ENCODE measurements at places on chromosomes 4 and X.

GRCh38 chr4:108940634-108941033 lies 177.8 kb upstream of the ETNPPL start:
- peak; percentile 70 for DNase-seq

- DNase-seq = no peak
Measured at GRCh38 chr4:150308824-150309472, 230.7 kb downstream of the DCLK2 start.

GRCh38 chrX:84144991-84145390 lies 43.0 kb downstream of the RPS6KA6 start:
- DNase-seq = no peak

DNA sequence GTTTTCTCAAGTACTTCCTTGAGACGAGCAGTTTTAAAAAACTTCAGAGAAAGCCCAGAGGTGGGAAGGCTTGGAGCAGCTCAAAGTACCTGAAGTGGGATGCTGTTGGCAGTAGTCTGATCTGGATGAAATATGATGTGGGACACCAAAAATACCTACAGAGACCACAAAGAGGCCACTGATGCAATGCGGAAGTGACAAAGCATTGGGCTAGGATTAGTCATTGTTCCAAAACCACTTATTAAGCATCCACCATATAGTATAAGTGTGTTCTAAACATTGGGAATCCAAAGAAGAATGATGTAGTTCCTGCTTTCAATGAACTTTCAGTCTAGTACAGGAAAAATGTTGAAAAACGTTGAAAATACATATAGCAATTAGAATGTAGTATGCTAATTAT lies 386.1 kb upstream of the CNKSR2 start:
- DNase-seq = no peak

GRCh38 chrX:42117318-42117717 lies 194.0 kb upstream of the CASK start:
- DNase-seq = no peak

GRCh38 chrX:111095974-111096895 lies at the start of gene PAK3:
TSS of gene PAK3 (plus strand) at chrX:111096191. CDS start at chrX:111123104, 26,913 bp downstream.
- peak; percentile 5 for DNase-seq

DNA sequence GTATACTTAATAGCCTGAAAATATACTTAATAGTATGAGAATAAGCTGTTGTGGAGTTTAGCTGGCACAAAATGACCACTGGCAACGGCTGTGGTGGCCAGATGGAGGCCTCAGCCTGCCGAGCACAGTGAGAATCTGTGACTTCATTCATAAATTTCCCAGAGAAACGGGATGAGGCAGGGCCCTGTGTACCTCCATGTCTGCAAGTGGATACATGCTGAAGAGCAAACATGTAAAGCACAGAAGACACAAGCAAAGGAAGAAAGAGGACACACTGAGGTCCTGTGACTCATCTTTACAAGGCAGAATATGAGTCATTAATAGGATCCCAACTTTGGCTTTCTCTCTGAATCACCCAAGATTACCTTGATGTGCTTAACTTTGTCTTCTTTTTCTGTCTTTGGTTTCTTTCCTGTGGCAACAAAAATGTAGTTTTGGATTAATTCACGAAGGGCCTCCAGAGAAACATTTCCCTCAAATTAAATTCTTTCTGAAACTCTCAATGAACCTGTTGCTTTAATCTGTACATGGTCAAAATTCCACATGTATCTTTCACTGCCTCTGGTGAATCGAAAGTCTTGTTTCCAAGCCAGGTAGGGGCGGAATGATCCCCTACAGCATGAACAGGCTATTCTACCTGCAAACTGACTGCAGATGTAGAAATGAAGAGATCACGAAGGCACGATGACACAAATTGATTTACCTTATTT lies 56.4 kb downstream of the IRF2 start:
- no peak for DNase-seq

DNA sequence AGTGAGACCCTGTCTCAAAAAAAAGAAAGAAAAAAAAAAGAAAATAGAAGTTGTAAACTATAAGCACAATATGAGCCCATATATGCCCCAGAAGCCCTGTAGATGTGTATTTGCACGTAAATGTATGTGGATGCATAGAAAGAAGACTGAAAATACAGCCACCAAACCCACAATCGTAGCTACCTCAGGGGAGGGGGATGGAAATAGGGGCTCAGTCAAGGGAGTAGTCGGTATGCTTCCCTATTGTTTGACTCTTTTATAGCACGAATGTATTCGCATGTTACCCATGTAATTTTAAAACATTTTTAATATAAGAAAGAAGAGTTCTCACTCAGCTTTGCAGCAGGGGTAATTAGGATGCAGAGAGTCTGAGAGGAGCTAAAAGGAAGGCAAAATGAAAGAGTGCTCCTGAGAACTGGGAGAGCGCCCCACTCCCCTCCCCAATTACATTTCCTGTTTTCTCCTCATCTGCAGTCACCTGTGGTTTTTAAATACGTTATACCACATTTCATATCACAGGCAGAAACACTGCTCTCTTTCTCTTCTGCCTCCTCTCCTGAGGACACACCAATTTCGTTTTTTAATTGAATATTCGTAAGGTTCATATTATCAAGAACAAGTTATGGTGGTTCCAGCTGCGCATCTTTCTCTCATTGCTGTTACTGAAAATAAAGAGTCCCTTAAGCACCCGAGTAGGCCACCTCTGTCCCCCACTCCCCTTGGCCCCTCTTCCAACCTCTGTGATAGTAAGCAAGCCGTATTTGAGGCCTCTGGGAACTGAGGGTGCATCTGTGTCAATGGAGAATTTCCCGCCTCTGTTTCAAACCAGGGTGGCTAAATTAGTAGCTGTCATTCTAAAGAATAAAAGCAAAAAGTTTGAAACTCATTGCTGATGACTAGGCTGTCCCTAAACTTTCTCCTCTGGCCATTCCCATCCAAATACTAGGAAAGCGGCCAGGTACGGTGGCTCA lies 10.7 kb downstream of the SEPTIN6 start:
- no peak for DNase-seq

- no peak for DNase-seq
Measured at GRCh38 chr4:8442596-8443358, 2.2 kb downstream of the TRMT44 start.

GRCh38 chr4:3670521-3671519 lies 95.4 kb upstream of the ADRA2C start:
- no peak for DNase-seq

DNA sequence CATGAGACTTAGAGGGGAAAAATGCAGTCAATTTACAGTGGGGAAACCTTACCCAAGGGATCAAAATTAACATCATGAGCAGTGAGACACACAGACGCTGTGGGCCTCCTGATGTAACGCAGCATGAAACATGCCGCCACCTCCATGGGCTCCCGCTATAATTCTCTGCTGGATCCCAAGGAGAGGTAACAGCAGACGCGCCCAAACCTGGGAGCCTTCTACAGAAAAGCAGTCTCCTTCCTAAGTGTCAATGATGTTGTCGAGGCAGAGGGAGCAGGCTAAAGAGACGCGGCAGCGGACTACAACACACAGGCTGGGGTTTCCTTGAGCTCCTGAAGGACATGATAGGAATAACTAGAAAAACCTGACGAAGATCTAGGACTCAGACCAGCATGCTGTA lies 142.3 kb downstream of the AFAP1 start:
- no peak for DNase-seq

DNA sequence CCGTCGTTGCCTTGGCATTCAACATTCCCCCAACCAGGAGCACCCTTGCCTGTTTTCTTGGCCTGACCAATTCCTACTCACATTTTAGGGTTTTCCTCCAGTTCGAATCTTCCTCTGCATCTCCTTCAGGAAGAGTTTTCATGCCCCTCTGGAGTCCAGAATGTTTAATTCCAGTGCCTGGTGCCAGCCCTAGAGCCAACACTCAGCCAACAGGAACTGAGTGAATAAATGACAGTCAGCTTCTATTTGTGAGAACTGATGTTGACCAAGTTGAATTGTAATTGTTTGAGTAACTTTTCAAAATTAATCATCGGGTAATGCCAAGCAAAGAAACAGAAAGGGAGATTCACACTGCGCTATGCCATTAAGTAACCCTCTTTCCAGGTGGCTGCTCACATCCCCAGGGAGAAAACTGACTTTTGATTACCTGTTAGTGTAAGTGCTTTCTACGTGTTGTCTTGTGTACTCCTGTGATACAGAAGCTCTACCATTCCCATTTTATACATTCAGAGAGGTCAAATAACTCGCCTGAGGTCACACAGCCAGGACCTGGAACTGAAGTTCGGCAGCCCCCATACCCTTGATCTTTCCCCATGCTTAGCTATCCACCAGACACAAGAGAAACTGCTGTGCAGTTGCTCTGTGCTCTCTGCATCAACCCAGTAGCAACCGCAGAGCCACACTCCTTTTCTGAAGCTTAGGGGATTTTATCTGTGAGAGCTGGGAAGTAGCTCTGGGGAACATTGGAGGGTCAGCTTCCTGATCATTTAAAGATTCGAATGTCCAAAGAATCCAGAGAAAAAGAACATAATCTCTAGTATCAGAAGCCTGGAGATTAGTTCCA lies 19.0 kb upstream of the SLC2A9 start:
- DNase-seq = no peak

- no peak for DNase-seq
Measured at GRCh38 chrX:130628516-130628915, 226.7 kb downstream of the RBMX2 start.

All from T47D (cell line).